ENCODE measurements at places on chromosomes 3 and 15.

- no peak for DNase-seq
Observed at GRCh38 chr15:75895731-75896130, 7.9 kb upstream of the FBXO22 start.

DNA sequence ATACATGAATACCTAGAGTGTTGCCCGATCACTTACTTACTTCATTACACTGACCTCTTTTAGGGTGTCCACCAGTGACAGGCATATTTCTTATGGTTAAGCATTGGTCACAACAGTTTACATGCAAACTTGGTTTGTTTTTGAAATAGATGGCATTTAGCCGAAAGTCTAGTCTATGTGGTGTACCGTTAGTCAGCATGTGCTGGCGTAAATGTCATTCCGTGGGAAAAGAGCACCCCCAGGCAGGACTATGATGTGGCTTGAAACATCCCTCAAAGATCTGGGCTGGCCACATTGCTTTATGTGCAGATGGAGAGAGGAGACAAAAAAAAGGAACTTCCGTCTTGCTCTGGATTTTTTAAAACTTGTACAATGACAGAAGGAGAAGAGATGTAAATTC, 357.0 kb upstream of the ICE2 start:
- DNase-seq, result no peak

DNA sequence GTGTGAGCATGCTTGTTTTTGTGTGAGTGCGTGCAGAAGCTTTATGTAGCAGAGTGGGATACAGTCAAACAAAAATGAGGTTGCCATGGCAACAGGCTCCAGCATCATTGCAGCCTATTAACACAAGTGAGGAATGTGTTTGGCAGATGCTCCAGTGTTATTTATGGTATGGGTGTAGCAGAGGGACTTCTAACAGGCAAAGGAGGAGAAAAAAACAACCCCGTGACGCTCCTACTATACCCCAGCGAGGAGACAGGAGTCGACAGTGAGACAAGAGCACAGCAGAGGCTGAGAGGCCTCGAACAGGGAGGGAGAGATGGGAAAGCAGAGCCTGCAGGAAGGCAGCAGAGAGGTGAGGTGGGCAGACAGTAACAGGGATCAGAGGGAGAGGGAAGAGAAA, 4.9 kb downstream of the ADCY5 start:
- no peak for DNase-seq

- no peak for DNase-seq
Observed at GRCh38 chr3:126345231-126345630, 12.0 kb downstream of the KLF15 start.

DNA sequence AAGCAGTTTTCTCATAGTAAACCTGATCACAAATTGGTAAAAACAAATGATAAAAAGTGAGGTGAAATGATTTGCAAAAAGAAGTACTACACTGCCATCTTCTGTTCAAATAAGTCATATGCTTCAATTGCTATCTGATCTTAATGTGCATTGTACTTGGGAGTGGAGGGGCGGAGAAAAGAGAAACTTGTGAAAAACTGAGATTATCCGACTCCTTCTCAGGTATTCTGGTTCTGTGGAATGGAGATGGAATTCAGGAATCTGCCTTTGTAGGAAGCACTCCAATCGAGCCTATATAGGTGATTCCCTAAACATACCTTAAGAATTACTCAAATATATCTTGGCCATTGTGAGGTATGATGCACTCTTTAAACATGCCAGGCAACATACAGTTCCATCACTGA, 180.6 kb downstream of the CHL1 start:
- DNase-seq, result no peak

GRCh38 chr3:81446806-81447205, 314.6 kb downstream of the GBE1 start:
- DNase-seq, result no peak

GRCh38 chr3:32510075-32510724, 7.5 kb upstream of the CMTM6 start:
- DNase-seq, result no peak

DNA sequence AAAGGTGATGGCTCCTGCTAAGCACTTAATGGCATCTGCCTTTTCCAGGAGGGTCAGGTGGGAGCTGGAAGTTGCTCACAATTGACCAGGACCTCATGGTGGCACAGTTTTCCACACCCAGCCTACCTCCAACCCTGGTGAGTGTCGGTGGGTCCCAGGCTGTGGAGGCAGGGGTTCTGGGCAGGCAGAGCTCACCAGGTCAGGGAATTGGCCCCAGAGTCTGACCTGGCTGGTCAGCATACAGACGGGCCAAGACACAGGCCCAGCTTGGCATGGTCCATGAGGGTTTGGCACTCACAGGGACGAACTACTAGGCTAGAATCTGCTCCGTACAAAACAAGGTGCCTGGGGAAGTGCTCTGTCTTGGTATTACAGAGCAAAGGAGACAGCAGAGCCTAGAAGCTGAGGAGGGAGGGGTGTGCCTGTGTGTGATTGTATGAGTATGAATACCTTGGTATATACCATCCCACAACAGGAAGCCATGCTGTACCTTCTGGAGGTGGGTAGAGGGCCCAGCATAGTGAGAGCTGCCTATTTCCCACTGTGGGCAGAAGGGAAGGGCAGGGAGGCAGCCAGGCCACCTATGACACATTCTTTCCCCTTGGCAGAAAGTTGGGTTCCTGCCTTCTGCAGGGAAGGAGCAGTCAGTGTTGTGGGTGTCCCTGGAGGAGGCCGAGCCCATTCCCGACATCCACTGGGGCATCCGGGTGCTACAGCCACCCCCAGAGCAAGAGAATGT, 6.5 kb downstream of the APEH start:
- DNase-seq, result no peak

DNA sequence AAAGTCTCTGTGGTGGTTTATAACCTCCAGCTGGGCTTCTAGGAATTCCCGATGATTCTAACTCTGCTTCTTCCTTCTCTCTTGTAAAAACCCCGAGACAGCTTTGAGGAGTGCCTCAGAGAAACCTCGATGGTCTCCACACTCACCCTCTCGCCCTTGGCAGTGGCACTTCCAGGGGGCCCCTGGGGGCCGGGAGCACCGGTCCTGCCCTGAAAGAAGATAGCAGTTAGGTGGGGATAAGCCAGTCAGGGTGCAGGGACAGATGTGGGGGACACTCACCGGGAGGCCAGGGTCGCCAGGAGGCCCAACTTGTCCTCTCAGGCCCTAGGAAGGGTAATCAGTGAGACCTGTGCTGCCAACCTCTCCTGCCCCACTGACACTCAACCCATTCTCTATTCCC, 9.7 kb downstream of the COL7A1 start:
- DNase-seq, result no peak

DNA sequence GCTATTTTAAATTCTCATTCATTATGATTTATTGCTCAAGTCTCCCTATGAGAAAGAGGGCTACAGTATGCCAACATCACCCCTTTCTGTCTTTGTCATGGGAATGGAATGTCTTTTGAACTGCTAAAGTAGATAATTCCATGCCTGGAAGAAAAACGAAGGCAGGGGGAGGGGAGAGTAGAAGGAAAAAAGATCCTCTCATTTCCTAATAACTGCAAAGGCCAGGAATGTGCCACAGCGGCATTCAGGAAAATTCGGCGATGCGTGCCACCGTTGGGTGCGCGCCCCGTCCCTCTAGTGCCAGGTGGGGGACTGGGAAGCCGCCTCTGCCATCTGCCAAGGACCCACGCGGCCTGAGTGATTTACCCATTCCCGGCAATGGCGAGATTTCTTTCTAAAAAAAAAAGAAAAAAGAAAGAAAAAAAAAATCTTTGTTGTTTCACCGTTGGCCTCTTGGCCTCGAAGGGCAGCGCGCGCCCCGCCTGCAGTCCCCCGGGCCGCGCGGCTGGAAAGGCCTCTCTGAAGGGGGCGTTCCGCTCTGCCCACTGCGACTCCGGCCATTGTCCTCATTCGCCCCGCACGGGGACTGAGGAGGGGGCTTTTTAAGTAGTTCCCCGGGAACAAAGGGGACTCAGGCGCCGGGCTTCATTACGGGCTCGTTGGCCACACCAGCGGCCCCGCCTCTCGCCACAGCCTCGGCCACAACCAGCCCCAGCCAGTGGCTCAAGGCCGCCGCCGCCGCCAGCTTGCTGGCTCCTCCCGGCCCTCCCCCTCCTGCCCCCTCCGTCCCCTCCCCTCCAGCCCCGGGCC, 54.5 kb downstream of the CPN2 start:
- DNase-seq, result no peak

DNA sequence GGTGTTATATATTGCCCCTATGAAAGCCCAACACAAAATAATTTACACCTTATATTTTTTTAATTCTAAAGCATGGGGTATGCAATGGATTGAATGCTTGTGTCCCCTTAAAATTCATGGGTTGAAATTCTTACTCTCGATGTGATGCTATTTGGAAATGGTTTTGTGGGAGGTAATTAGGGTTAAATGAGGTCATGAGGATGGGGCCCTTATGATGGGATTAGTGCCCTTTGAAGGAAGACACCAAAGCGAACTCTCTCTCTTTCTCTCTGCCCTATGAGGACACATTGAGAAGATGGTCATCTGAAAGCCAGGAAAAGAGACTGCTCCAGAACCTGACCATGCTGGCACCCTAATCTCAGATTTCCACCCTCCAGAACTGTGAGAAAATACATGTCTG, 7.6 kb upstream of the SRGAP3 start:
- DNase-seq, result no peak

DNA sequence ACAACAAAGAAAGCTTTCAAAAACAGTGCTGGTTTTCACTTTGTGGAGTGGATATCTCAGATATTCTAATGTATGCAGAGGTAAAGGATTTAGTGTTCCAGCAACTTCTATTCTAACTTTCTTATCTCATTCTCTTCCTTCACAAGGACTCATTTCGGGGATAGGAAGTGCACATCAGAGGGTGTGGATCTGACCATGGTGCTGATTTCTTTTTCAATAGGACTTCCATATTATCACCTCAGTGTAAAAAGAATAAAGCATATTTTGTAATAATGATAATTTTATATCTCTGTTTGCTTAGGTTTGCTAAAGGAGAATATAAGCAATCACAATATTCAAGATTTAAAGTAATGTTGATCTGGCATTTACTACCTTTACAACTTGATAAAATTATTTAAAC, 12.5 kb upstream of the CADM2 start:
- DNase-seq, result no peak

DNA sequence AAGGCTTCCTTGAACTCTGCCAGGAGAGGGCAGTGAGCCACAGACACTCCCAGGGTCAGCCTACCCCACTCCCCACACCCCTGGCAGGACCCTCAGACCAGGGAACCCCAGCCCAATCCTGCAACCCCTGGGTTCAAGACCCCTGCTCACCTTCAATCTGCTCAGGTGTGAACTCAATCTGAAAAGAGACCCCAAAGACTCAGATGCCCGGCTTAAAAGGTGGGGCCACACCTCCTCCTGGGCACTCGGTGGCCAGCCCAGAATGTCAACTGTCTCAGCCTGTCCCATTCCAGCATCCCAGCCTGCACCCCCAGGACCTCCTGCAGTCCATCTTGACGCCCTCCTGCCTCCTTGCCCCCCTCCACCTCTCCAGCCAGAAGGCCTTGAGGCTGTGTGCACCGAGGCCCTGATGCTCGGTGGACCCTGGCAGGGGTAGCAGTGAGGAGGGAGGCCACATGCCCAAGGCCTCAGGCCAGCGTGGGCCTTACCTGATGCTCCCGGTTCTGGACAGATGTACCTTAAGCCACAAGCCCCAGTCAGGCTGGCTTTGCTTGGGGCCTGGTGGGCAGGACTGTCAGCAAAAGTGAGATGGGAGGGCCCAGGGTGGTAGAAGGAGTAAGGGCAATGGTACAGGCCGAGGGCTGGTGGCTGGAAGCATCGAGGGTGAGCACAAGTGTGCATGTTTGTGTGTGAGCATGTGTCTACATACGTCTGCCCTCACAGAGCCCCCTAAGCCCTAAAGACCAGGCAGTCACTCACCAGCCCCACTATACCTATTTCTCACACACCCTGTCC, 2.2 kb downstream of the MYL3 start:
- DNase-seq, result peak; percentile 74

Measured in chondrocyte (in vitro differentiated cells).